ENCODE measurements at places on chromosomes 2 and 18.

GRCh38 chr2:240397542-240397916 lies 37.9 kb upstream of the GPC1 start:
- no peak for DNase-seq

DNA sequence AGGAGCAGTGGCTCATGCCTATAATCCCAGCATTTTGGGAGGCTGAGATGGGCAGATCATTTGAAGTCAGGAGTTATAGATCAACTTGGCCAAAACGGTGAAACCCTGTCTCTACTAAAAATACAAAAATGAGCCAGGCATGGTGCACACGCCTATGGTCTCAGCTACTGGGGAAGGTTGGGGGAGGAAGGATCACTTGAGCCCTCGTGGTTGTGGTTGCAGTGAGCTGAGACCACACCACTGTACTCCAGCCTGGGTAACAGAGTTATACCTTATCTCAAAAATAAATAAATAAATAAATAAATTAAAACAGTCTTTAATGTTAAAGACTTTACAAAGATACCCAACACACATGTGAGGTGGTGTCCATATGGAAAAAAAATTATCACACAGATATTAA lies 134.0 kb downstream of the C2orf74 start:
- no peak for DNase-seq

DNA sequence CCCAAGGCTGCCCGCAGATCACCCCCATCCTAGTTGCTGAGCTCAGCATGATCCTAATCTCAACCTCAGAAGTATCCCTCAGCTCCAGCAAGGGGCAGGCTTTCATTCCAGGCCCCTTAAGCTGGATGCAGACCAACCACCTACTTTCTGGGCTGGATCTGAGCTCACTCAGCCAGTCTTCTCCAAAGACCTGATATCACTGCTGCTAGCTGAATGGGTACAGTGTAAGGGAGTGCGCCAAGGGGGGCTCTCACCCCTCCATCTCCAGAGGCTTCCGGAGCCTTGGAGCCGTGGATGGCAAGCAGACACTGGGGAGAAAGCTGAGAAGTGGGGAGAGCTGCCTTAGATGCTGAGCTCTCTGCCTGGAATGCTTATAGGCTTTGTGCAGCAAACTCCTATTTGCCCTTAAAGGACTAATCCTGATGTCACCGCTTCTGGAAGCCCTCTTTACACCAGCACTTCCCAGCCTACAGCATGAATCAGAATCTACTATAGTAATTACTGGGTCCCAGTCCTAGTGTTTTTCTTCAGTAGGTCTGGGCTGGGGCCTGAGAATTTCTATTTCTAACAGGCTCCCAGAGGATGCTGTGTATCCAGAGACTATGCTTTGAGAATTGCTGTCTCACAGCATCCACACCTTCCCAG lies 31.0 kb downstream of the GYPC start:
- no peak for DNase-seq

- no peak for DNase-seq
Observed at GRCh38 chr18:13298262-13298661, 79.7 kb downstream of the LDLRAD4 start.

DNA sequence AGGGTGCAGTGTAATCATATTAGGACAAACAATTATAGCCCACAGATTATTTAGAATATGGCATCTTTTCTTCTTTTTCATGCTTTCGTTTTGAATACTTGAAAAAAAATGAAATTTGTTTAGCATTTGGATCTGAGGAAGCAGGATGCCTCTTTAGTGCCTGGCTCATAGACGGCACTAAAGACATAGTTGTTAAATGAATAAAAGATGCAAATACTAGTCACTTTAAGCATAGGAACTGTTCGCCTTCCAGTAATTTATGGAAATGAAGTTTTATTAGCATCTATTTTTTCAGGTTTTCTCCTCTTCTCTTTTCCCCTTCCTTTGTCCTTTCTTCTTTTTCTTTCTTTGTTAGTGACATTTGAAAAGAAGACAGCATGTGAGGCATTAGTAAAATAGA lies 80.4 kb downstream of the CHST9 start:
- no peak for DNase-seq

DNA sequence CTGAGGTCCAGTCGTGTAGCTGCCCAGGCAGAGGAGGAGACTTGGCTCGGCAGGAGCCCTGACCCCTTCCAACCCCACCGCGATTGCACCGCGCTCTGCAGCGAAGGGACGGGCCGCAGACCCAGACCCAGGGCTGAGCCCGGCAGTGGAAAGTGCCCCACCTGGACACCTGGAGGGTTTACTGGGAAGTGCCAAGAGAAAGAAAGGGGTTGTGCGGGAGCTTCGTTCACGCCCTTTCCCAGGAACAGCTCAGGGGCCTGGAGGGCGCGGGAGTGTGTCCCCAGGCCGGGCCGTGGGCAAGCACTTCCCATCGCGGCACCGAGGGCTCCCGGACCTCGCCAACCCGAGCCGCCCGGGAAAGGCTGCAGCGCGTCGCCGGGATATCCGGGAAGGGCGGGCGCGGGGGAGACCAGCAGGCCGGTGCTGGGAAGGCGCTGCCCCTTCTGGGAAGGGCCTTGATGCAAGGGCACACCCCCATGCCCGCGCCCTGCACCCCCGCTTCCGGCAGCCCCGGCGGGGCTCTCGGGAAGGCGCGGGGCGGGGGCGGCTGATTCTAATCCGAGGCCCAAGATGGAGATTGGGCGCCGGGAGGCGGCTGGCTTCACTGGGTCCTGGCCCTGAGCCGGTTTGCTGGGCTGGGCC lies 36.1 kb upstream of the MRPL33 start:
- no peak for DNase-seq

GRCh38 chr18:72283148-72283925 lies 260.8 kb downstream of the CBLN2 start:
- no peak for DNase-seq

GRCh38 chr2:20452551-20452950 lies 5.7 kb downstream of the RHOB start:
- peak; percentile 58 for DNase-seq

DNA sequence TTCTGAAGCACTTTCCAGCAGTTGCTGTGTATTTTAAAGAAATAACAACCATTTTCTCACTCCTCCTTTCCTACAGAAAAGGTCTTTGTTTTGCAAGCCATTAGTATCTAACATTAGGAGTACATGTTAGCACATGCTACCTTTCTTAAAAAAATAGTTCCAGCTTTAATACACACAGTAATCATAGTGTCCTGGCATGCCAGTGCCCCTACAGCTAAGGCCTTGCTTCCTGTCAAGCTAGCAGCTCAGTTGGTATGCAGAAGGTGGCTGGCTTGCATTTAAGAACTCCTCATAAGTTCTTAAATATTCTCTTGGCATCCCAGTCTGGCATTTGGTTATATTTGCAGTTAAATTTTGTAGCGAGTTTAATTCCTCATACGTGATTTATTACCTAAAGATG lies 141.3 kb upstream of the IL1R2 start:
- no peak for DNase-seq

GRCh38 chr18:50775207-50775606 lies 44.6 kb downstream of the MRO start:
- DNase-seq: peak; percentile 16

DNA sequence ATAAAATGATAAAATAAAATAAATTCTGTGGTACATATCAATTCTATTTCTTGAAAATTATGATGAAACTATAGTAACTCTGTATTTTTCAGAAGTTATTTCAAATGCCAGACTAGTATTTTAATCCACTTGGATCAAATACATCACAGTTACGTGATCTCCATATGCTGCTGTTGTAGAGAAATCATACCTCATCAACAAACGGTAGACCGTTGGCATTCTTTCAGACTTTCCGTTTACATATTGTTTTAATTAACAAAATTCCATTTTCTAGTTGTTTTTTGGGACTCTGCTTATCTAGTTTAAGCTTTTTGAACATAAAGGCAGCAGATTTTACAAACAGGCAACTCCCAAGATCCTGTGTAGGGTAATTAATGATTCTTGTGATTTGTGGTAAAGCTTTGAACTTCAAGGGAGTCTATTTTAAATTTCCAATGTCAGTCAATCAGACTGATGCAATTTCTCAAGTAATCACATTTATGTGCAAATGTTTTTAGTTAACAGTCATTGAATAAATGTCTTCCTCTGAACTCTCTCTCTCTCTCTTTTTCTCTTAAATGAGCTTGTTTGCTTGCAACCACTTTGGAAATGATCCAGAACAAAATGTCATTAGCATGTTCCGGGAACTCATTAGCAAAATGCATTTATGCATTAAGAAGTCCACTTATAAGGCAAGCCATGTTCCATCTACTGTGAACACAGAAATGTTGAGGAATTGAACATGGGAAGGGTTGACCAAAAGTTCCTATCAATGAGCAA lies 31.8 kb downstream of the NYAP2 start:
- no peak for DNase-seq

DNA sequence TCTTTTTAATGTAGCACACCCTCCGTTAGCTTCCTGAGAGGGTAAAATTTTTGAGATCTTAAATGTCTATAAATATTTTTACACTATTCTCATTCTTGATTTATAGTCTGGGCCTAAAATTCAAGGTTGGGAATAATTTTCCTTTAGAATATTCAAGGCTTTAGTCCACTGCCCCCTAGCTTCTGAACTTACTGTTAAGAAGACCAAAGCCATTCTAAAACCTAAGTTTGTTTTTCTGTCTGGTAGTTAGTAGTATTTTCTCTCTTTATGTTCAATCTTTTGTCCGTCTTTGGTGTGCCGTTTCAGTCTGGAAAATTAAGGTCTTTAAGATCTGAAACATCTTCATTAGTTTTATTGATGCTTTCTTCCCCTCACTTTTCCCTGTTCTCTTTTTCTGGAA lies 14.5 kb downstream of the OSBPL6 start:
- DNase-seq: no peak

DNA sequence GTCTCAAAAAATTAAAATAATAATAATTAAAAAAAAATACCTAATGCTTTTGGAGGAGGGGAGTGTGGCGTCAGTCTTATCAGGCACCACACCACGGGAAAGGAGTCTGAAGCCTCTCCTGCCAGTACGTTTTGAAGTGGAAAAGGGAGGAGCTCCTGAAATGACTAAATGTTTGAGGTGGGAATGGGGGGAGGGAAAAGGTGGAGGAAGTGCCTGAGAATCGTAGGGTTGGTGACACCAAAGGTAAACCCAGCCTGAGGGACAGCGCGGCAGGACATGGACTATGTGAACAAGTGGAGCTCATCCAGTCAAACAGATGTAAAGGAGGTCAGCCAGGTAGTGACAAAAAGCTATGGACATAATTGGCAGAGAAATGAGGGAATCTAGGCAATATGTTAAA lies 42.2 kb upstream of the EPHA4 start:
- no peak for DNase-seq

- DNase-seq: no peak
Observed at GRCh38 chr2:62465741-62466502, 40.1 kb downstream of the TMEM17 start.

DNA sequence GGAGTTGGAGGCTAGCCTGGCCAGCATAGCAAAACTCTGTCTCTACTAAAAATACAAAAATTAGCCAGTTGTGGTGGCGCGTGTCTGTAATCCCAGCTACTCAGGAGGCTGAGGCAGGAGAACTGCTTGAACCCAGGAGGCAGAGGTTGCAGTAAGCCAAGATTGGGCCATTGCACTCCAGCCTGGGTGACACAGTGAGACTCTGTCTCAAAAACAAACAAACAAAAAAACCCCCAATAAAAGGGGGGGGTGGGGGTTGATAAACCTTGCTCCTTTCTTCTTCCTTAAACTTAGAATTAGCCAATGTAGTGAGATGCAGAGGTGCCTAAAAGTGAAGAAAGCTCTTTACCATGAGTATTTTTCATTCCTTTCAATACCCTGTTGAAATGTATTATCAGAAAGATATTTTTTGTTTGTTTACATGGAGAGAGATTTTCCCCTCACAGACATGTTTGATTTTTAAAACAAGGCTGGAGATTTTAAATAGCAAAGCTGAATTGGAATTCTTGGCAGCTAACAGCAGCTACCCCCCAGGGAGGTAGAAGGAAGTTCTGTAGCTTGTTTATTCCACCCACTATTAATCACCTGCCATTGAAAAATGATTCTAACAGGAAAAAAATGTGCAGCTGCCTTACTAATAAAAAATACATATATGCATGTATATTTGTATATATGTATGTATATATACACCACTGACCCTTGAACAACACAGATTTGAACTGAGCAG lies 48.6 kb downstream of the GYPC start:
- no peak for DNase-seq

DNA sequence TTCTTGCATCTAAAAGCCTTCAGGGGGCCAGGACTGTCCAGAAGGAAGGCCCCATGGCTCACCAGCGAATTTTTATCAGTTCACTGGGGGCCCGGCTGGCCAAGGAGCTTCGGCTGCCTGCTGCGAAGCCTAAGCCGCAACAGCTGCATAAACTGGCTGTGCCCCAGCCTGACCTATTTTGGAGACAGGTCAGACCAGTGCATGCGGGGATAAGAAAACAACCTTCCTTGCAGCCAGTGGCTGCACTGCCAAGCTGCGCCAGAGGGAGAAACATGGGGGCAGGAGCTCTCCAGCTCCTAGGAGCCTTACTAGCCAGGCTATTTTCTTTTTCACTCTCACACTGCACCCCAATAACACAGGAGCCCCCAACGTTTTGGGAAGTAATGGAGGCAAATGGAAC lies 15.2 kb downstream of the PAX3 start:
- no peak for DNase-seq

GRCh38 chr18:805755-806110 lies 6.3 kb downstream of the YES1 start:
- no peak for DNase-seq

- DNase-seq: no peak
Observed at GRCh38 chr2:207875473-207876212, 105.9 kb upstream of the FZD5 start.

DNA sequence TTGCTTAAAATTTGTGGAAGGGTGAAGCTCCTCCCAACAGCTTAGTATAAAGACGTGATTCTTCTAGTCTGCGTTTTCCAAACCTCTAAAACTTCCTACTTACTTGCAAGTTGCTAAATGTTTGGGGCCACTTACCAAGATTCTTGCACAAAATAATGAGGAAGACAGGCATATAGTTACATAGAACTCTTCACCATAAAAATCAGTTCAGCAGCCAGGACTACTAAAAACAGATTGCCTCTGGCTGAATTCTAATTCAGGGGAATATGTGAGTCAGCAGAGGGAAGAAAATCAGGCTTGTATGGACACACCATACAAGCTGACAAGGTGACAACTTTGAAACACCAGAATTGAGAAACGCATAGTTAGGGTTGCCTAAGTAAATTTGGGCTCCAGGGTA lies 2.8 kb upstream of the PEX13 start:
- DNase-seq: no peak

DNA sequence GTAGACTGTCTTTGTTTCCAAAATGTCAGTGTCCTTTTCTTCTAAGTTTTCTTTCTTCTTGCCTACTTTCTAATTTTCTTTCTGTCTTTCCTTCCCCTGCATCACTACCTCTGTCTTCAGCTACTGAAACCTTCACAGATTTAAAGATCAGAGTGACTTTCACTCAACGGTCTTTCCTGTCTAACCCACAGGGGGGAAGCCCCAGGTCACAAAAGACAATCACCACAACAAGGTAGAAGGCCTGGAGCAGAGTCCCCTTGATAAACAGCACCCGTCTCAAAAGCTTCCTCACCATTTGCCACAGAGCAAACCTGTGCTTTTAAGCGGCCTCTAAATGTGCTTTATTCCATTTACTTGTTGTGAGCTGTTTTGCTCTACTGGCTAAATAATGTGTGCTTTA lies 665.4 kb downstream of the BCL11A start:
- DNase-seq: no peak

- no peak for DNase-seq
Observed at GRCh38 chr2:64135421-64135820, 8.8 kb downstream of the PELI1 start.

GRCh38 chr2:162126111-162126519 lies 25.9 kb downstream of the GCG start:
- no peak for DNase-seq
